ENCODE measurements at places on chromosomes 5 and 9. TPM values are rescaled to one million over a fixed set of nuclear protein-coding genes. Genes with fewer than 3 reads are reported as not detected.

DNA sequence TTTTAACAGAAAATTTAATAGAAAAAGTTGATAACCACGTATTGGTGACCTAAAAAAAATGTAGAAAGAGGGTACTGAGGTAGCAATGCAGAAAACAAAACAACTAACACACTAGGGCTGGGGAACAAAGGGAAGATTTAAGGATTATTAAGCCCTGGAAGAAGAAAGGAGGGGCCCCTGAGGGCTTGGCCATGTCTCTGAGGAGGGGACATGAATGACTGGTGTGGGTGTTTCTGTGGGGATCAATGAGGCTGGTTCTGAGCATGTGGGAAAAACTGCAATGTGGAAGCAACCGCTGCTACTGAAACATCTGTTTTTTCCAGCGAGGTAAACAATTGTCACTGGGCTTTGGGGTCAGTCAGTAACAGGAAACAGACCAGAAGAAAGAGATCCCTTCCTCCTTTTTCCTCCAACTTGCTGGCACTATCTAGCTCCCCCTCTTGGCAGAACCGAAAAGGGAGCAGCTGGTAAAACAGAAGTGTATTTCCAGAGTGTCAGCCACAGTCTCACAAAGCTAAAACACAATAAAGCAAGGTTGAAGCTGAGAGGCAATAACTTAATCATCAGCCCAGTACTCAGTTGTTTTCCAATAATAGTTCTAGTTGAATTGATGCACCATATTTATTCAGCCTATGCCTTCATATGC, 48.3 kb downstream of the ATPSCKMT start:
- no peak for DNase-seq

GRCh38 chr5:90551376-90551775, 7.2 kb upstream of the ADGRV1 start:
- no peak for DNase-seq

DNA sequence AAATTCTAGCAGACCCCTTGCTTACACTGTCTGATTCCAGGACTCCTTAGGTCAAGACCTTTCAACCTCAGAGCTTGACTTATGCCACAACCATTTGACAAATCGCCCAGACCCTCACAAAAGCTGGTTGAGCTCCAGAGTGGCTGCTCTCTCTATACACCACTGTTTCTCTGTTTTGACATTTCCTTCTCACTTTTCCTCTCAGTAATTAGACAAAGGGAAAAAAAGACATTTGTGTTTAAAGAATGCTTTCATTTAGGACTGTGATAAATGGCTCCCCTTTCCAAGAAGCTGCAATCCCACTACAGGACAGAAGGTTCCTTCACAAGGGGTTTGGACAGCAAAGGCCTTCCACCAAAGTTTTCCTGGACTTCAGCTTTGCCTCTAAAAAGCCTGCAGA, 601.3 kb downstream of the NR2F1-AS1 start:
- no peak for DNase-seq

DNA sequence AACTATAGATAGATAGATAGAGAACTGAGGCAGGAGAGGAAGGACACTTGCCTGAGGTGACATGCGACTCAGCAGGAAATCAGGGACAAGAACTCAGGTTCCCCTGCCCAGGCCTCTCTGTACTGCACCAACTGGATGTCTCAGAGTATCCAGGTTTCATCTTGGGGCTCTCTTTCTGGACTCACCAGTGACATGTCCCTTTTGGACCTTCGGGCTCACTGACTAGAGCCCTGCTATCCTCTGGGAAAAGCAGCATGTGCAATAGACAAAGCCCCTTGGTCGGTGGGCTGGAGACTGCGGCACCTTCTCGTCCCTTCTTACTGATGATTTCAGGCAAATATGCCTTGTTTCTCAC, 104.5 kb downstream of the RGS3 start:
- DNase-seq: no peak

ANKRD18A gene
- total RNA-seq: not detected

DNA sequence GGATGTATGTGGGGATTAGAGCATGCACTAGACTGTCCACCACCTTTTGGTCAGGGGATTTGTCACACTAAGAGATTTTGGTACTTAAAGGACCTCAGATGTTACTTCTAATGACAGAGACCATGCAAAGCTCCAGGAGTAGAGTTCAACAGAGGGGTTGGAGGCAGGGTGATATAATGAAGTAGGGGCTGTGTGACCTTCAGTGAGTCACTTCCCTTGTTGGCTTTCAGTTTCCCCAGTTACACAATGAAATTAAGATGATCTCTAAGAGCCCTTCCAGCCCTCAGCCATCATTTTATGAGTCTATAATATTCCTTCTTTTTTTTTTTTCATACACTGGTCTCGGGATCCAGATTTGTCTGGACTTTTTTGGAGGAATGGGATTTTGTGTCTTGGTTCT, 26.8 kb downstream of the GLRA1 start:
- no peak for DNase-seq

NRARP gene
- total RNA-seq: 9.2 TPM

DNA sequence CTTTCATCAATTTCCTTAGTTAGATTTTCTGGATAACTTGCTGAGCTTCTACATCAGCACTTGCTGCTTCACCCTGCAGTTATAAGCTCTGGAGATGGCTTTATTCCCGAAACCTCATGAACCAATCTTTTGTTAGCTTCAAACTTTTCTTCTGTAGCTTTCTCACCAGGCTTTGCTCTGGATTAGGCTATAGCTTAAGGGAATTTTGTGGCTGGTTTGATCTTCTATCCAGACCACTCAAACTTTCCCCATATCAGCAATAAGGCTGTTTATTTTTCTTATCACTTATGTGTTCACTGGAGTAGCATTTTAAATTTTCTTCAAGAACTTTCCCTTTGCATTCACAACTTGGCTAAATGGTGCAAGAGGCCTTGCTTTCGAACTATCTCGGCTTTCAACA, 1173.5 kb upstream of the NUDT12 start:
- DNase-seq: no peak

GRCh38 chr9:18990494-18990893, 42.5 kb downstream of the SAXO1 start:
- no peak for DNase-seq

DNA sequence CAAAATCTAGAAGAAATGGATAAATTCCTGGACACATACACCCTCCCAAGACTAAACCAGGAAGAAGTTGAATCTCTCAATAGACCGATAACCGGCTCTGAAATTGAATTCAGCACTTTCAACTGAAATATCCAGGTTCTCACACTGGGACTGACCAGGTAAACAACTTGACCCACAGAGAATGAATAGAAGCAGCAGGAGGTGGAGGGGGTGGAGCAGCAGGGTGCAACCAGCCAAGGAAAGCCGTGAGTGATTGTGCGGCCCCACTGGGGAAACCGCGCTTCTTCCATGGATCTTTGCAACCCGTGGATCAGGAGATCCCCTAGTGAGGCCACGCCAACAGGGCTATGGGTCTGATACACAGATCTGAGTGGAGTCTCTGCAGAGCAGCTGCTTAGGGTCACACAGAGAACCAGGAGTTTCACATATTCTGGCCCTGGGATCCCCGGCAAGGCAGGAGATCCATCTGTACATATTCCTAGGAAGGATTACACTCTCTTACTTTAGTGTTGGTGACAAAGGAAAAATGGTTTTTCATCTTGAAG, 181.5 kb downstream of the SLCO4C1 start:
- DNase-seq: no peak
